ENCODE measurements at places on chromosomes 4 and X.

DNA sequence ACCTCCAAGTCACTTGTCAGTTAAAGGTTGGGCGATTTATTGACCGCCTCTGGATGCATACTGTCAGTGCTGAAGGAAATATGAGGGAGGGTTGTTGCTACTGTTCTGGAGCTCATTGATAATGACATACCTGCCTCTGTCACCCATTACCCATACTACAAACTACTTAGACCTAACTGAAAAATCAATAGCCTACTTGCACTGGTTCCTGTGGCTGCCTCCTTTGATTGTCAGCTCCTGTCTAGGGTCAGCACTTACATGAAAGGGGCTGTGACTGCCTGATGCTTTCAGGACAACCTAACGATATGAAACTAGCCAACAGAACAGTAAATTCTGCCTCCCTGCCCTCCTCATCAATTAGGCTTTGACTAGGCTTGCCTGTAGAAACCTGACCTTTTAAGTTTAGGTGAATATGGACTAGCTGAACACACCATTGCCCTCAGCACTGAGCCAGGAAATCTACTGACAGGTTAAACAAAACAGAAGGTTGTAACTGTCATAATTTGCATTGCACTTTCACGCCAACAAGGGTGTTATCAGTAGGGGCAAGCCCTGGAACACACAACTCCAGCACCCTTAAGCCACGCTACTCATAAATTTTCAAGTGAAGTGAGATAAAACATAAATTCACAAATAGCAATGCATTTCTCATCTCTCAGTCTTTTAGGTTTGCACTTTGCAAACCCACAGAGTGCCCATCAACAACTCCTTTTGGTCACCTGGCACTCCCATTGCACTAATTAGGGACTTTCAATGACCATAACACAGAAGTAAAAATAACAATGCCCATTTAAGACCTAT, 9.0 kb upstream of the MAB21L2 start:
- no peak for DNase-seq

DNA sequence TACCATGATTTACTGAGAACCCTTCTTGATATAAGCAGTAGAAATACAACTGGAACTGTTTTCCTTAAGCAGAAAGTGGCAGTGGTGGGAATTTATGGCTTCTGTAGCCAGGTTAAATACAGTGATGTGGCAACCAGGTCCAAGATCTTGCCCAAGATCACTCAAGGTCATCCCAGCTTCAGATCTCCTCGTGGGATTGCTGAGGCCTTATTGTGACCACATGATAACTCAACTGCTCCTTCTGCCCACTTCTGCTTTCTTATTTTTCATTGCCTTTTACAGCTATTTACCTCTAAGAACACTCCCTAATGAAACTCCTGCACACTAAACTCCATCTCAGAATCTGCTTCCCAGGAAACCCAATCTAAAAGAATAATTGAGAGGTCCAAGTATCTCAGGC, 12.4 kb upstream of the CYBB start:
- peak; percentile 77 for DNase-seq

DNA sequence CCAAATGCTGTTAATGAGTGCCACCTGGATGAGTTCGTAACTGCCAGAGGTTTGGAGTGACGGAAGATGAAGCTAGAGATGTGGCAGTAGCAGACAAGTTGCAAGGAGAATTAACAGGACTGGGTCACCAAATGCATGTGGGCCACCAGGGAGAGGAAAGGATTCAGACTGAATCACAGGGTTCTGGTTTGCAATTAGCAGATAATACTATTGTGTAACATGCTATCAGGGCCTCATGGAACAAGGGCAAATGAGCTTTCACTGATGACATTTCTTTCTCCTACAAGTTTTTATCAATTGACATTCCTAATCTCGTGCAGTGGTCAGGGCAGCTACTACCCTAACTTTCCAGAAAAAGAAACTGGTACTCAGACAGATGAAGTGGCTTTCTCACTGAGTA, 21.4 kb downstream of the GAB3 start:
- DNase-seq = no peak

- DNase-seq = no peak
These were observed 74.3 kb upstream of the ANXA3 start for GRCh38 chr4:78477276-78477675.

- no peak for DNase-seq
These were observed 7.1 kb upstream of the TLR2 start for GRCh38 chr4:153676984-153677383.

DNA sequence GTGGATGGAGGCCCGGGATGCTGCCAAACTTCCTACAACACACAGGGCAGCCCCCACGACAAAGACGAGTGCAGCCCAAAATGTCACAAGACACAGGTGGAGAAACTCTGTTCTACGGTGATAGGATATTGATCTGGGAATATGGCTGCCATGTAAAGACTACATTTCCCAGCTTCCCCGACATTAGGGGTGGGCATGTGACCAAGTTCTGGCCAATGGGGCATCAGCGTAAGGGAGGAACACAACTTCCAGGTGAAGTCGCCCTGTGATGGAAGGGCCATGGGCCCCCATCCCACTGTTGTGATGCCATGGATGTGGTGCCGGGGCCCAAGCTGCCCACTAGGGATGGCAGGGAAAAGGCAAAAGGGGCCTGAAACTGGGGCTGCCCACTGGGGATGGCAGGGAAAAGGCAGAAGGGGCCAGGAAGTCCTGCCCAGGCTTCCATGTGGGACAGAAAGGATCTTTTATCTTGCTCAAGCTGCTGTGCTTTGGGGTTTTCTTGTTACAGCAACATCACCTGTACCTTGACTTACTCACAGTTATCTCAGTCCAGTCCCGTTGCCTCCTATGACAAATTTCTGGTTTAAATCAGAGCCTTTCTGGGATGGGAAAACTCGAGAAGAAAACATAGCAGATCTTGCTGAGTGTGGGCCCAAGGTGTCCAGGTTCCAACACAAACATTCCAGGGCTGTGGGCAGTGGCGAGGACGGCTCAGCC, 9.7 kb upstream of the ADRA2C start:
- DNase-seq = no peak

GRCh38 chr4:182925298-182925757, 8.1 kb upstream of the DCTD start:
- DNase-seq = peak; percentile 89

DNA sequence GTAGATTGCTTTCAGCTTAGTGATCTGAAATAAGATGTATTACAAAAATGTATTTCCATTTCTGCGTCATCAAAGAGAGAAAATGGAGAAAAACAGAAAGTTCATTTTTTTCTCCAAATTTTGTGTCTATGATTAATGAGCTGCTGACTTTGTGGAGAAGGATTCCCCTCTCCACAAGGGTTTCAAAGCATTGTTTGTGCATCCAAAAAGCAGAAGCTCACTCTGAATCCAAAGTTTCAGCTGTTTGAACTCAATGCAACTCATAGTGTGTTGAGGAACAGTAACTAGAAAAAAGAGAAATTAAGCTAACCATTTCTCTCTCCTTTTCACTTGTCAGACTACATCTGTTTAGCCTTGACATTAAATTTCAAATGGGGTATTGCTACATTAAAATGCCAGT, 62.9 kb upstream of the SLC7A11 start:
- no peak for DNase-seq

DNA sequence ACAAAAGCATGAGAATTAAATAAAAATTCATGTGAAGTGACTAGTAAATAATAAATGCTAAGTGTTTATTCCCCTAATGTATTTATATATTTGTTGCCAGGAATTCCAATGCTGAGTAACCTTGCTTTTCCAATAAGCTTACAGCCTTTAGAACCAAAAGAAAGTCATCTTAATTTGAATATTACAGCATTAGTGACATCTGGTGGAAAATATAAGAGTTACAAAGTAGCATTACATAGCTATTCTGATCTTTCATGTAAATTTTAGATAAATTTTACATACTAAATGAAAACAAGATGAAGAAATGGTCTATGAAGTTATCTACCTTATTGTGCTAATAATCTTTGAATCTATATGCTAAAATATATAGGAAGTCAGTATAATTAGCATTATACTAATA, 10.4 kb downstream of the MAD2L1 start:
- no peak for DNase-seq

GRCh38 chr4:70651864-70652506, 14.3 kb downstream of the JCHAIN start:
- DNase-seq = peak; percentile 62

- DNase-seq = no peak
These were observed 93.4 kb downstream of the FRAS1 start for GRCh38 chr4:78150543-78150864.

- peak; percentile 24 for DNase-seq
These were observed 43.1 kb upstream of the CYP2U1 start for GRCh38 chr4:107888237-107888636.

GRCh38 chr4:84965553-84966381, 723 bp downstream of the WDFY3 start:
- peak; percentile 54 for DNase-seq

DNA sequence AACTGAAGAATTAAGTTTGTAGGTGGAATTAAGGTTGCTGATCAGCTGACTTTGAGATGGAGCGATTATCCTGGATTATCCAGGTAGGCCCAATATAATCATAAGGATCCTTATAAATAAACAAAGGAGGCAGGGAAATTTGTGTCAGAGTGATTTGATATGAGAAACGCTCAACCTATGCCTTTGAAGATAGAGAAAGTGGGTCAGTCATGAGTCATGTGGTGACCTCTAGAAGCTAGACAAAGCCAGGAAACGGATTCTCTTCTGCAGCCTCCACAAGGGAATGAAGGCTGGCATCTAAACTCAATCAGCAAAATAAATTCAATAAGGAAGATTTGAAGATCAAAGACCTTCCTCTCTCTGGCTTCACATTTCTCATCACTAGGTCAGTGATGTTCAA, 41.5 kb upstream of the SMIM10 start:
- no peak for DNase-seq

DNA sequence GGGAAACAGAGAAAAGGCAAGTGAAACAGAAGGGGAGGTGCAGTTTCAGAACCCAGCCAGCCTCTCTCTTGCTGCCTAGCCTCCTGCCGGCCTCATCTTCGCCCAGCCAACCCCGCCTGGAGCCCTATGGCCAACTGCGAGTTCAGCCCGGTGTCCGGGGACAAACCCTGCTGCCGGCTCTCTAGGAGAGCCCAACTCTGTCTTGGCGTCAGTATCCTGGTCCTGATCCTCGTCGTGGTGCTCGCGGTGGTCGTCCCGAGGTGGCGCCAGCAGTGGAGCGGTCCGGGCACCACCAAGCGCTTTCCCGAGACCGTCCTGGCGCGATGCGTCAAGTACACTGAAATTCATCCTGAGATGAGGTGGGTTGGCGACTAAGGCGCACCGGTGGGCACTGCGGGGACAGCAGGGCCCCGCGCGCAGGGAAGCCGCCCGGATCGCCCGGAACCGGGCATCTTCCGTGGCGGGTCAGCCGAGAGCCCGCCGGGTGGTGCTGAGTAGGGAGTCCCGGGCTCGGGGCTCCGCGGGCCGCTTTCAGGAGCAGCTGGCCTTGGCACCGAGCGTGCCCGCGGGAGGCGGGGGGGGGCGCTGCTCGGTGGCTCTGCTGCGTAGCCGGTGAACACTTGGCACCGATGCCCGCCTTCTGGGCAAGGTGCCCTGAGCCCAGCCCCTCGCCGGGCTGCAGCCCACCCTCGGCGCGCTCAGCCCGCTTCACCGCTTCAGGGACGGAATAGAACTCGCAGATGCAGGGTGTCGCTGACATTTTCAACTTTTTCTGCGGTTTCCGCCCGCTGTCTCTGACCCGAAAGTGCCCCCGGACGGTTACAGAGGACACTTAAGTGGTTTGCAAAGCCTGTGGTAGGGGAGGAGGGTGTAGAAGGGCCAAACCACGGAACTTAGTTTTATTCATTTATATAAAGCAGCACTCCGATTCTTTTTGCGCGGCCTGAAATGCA, at the start of gene CD38:
TSS of gene CD38 (plus strand) at position 40 of the 953 bp plus-strand sequence. CDS start at position 127, 87 bp downstream.
- peak; percentile 73 for DNase-seq

- peak; percentile 66 for DNase-seq
These were observed 84.0 kb downstream of the NAA11 start for GRCh38 chr4:79241846-79242245.

DNA sequence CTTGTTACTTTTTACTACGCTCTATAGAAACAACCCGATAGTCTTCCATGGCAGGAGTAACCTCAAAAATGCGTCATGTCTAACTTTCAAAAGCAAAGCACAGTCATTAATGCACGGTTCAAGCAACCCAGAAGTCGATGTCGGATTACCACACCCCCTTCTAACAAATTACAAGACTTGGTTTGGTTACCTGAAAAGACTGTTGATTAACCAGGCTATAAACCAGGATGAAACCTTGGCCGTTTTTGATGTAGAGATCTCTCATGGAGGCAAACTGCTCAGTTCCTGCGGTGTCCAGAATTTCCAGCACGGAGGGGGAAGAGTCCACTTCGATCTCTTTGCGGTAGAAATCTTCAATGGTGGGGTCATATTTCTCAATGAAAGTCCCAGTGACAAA, 2.4 kb downstream of the RAP2C start:
- DNase-seq = no peak
